ENCODE measurements at places on chromosomes 4 and X.
A peak's percentile ranks its signal among the peaks of the same experiment; 100 is the strongest.

GRCh38 chrX:643911-644303 lies 13.3 kb downstream of the SHOX start:
- DNase-seq: no peak

GRCh38 chr4:25578432-25578831 lies 77.2 kb upstream of the SLC34A2 start:
- no peak for DNase-seq

DNA sequence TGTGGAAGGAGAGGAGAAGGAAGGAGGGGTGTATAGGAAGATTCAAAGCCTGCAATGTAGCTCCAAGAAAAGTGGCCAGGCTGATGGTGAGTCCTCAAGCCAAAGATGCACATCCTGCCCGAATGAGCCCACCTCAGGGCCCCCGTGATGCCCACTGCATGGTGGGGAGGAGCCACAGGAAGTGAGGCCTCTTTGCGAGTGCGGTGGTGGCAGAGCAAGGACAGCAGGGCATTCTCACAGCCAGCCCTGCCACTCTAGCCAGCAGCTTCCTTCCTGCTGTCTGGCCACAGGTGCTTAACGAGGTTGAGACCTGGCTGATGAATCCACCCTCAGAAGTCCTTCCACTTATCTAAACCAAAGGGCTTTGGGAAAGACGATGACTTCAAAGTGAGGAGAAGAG lies 55.8 kb downstream of the BCOR start:
- no peak for DNase-seq

GRCh38 chr4:144179152-144179739 lies 38.7 kb upstream of the GYPA start:
- DNase-seq: no peak

GRCh38 chr4:140726776-140727500 lies 29.2 kb downstream of the TBC1D9 start:
- peak; percentile 63 for DNase-seq

GRCh38 chr4:38925492-38926413 lies 58.1 kb downstream of the FAM114A1 start:
- no peak for DNase-seq

DNA sequence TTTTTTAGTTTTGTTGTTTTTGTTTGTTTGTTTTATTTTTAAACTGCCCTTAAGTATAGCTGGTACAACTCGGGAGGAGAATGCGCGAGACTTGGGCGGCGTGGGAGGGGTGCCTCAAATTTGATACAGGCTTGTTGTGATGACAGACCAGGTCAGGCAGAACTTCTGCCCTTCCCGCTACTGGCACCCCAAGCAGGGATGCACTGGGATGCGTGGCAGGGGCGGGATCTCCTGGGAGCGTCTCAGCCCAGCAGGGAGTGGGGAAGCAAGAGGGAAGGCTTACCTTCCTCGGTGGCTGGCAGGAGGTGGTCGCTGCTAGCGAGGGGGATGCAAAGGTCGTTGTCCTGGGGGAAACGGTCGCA lies 851 bp downstream of the SFRP2 start:
- DNase-seq: no peak
